Ecto neural progenitor cell (in vitro differentiated cells): ENCODE measurements at places on chromosomes 1 and 21.

DNA sequence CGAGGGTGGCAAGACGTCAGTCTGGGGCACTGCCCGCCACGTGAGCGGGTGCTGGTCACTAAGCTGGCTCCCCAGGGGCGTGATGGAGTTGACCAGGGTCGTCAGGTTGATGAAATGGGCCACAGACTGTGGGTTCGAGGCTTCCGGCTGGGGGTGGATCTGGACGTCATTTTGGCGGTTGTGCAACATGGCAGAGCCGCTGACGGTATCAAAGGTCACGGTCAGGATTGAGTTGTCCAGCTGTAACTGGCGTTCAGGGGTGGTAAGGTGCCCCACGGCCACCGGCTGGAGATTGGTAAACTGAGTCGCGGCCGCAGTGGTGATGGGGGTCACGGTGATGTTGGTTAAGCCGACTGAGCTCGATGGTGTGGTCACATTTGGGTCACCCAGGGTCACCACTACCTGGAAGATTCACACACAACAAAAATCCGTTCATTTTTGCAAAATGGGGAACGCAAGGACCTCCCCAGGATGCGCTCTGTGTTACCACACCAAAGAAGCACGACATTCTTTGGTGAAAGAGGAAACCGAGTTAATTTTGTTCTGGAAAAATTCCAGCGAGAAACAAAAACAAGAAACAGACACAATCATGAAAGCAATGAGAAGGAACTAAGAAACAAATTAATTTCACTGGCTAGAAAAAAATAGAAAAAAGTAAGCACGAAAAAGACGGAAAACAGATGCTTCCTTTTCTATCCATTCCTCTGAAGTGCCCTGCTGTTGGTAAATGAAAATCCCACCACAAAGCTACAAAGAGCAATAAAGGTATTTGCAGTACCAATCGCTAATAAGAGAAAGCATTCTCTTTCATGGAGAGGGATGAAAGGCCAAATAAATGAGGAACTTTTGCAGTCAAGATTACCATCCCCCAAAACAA, 34.7 kb upstream of the RIPK4 start:
- DNase-seq: no peak

- DNase-seq: peak; percentile 86
Observed at GRCh38 chr1:179229214-179230140, at the start of gene ABL2. Gene ABL2 (minus strand): TSS chr1:179229677. CDS start chr1:179229397, 280 bp downstream.

- DNase-seq: no peak
Observed at GRCh38 chr1:54230507-54231339, 30.8 kb downstream of the MRPL37 start.

- no peak for DNase-seq
Observed at GRCh38 chr1:107781245-107781644, 183.7 kb downstream of the VAV3 start.

- DNase-seq: no peak
Observed at GRCh38 chr1:155093911-155094621, 15.4 kb downstream of the EFNA3 start.

GRCh38 chr1:40132383-40133311, 28.5 kb upstream of the RLF start:
- DNase-seq: no peak

DNA sequence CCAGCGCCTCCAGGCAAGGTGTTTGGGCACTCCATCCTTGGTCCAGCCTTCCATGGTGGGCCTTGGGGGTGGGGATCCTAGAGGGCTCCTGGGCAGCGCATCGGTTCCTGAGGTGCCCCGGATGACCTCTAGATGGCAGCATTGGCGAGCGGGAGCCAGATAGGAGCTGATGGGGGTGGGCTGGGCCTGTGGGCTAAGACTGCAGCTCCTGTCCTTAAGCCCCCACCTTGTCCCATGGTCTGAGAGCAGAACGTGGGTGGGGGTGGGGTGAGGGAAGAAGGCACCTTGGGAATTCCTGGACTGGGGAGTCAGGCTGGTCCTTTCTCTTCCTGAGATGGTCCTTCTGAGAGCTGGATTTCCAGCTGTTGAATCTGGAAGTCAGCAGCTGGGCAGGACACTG, 93.4 kb upstream of the CSF3R start:
- peak; percentile 89 for DNase-seq

DNA sequence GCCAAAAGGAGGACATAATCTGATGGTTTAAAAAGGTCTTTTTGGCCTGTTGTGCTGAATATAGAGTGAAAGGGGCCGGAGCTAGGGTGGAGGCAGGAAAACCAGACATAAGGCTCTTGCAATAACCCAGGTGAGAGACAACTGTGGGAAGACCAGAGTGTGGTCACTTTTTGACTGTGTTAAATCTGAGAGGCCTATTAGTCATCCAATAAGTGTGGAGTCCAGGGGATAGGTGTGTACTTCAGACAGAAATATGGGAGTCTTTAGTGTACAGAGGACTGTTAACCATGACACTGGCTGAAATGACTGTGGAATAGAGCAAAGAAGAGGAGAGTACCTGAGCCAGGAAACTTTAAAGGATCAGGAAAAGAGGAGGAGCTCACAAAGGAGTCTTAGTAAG, 89.3 kb downstream of the VAV3 start:
- DNase-seq: no peak

DNA sequence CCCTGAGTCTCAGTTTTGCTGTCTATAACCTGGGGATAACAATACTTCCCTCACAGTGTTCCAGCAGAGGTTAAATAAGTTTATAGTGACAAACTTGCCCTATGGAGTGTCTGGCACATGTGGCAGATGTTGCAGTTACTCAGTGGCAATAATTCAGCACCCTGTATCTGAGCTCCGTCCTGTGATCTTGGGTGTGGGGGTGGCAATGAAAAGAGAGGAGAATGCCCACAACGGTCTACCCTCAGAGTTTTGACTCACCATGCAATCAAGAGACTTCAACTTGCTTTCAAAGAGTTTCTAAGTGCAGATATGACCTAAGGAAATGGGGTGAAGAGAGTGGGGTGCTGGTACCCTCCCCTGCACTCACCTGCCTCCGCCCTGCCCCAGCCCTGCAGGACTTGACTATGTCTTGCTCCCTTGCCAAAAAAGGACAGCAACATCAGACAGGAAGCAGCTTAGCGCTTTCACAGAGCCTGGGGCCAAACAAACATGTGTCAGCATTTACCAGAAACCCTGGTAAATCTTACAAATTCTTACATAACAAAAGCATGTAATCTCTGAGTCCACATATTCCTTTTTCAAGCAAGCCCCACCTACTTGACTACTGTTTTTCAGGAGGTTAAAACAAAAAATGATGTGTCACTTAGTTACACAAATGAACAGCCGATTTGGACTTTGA, 185.1 kb upstream of the CAMK1G start:
- DNase-seq: no peak

- no peak for DNase-seq
Observed at GRCh38 chr1:39091845-39092645, 65.9 kb downstream of the NDUFS5 start.

GRCh38 chr1:147496571-147497210, 44.6 kb upstream of the BCL9 start:
- no peak for DNase-seq

- DNase-seq: no peak
Observed at GRCh38 chr1:231958448-231958847, 331.9 kb downstream of the DISC1 start.
